ENCODE measurements at places on chromosomes 5 and 9.

DNA sequence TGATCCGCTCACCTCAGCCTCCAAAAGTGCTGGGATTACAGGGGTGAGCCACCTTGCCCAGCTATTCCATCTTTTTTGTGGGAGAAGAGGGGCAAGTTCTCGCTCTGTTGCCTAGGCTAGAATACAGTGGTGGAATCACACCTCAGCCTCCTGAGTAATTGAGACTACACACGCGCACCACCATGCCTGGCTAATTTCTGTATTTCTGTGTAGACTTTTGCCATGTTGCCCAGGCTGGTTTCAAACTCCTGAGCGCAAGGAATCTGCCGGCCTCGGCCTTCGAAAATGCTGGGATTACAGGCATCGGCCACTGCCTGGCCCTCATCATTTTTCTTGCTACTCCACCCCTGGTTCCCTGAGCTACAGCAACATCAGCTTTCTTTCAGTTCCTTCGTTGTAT, 2.8 kb upstream of the NOL6 start:
- DNase-seq: no peak

DNA sequence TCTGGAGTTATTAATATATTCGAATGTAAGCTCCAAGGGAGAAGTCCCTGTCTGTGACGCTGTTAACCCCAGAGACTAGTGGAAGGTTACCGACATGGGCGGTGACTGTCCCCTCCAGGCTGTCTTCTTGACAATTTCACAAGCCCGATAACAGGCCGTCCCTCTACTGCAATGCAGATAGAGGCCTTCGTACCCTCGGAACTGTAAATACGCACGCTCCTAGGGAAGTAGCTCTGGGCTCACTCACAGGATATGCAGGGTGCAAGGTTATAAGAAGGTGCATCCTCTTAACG, 680 bp upstream of the RFK start:
- peak; percentile 86 for DNase-seq

GRCh38 chr5:171162165-171162564, 146.9 kb upstream of the TLX3 start:
- DNase-seq: no peak

- DNase-seq: no peak
These were observed 563.5 kb downstream of the CDH18 start for GRCh38 chr5:19424506-19424905.

DNA sequence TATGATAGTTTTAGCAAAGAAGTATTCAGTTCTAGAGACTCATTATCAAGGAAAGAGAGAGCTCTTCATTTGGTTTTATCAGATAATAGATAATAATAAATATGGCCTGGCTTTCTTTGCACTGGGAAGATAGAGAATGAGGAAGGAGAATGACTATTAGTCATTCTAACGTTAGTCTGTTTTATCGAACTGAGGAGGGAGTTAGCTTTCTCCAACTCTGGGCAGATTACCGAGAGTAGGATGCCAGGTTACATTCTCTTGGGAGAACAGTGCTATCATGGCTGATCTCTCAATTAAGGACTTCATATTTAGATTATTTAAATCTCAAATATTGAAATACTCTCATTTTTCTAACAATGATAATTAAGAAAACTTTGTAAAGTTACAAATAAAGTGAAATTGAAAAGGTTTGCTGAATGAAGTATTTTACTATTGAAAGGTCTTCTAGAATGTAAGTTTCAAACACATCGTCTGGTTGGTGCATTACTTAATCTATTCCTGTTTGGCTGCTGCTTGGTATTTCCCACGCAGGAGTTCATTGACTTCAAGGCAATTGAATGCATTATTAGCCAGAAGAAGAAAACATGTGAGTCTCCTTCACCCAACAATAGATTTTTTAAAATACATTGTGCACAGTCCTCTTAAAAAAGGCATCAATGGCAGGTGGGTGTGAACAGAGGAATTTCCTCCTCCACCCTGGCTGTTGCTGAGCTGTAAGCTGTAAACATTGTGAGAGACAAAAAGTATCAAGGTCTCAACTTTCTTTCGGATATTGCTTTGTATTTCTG, 140.8 kb downstream of the C9orf152 start:
- no peak for DNase-seq

DNA sequence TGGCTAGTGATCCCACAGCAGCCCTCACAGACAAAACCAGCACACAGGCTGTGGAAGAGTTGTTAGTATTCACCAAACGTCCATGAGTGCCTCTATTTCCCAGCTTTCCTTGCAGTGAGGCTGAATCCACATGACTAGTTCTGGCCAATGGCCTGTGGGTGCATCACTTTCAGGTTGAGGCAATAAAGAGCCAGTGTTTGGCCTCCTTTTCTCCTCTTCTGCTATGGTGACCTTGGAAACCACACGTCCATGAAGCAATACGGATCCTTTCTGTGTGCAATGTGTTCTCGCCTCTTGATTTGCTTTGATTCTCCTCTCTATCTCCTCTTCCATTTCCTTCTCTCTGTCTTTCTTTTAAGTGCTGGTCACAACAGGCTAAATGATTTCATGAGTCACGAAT, 23.4 kb upstream of the CLK4 start:
- DNase-seq: no peak

GRCh38 chr9:34654323-34655051, 2.5 kb downstream of the IL11RA start:
- peak; percentile 96 for DNase-seq

DNA sequence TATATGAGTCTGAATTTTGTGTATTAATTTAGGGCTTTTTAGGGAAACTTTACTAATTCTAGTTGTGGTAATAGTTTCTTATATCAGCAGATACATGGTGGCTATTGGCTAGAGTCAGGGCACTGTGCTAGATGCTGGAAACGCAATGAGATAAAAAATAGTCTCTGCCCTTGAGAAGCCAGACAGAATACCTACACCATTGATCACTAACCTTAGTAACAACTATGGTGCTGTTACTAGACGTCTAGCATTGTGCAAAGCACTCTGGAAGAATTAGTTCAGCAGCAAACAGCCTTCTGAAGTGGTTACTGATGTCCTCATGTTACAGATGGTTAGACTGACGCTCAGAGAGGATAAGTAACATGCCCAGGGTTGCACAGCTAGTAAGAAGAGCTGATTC, 61.8 kb downstream of the GDA start:
- no peak for DNase-seq

DNA sequence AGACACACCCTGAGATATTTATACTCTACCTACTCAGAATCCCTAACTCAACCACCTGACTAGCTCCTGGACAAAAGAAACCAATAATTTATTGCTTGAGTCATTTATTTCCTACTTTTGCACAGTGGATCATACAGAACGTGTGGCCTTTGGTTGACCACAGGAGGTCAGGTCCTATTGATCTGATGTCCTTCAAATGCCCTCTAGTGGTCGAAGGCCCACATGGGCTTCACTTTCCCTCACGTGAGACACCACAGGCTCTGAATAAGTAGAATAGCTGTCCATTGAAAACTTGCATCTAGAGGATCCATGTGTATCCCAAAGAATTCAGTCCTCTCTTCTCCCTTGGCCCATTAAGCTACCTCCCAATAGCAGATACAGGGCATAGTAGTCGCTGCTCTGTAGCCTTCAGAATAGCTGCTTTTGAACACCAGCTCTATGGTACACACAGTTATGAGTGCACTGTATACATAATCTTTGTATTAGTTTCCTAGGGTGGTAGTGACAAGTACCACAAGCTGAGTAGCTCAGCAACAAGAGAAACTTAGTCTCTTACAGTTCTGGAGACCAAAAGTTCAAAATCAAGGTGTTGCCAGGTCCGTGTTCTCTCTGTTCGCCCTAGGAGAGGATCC, 177.6 kb upstream of the SMARCA2 start:
- DNase-seq: no peak

DNA sequence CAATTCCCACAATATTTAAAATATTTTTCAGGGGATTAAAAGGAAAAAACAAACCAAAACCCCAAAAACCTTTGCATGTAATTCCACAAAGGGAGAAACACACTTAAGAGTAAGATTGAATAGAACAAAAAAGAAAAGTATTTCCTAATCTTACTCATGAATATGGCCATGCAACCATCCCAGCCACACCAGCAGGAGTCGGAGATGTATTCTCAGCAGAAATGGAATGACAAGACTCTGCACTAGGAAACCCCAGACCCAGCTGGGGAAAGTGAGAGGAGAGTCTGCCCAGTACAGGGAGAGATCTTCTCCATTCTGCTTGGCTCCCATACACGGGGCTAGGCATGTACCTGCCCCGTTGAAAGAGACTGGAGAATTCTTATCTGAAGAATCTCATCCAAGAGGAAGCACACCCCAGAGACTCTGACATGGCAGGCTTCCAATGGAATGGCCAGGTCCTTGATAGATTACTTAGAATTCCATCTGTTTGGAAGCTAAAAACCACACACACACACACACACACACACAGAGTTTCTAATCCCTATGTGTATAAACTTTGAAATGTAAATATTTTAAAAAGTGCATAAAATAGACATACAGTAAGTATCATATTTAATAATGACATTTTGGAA, 118.8 kb downstream of the GADD45G start:
- no peak for DNase-seq

GRCh38 chr5:59322058-59322457, 571.5 kb downstream of the PDE4D start:
- no peak for DNase-seq

- no peak for DNase-seq
These were observed 388.1 kb downstream of the SEMA5A start for GRCh38 chr5:9157811-9158210.

- DNase-seq: no peak
These were observed 19.0 kb upstream of the RUSC2 start for GRCh38 chr9:35470894-35471293.

DNA sequence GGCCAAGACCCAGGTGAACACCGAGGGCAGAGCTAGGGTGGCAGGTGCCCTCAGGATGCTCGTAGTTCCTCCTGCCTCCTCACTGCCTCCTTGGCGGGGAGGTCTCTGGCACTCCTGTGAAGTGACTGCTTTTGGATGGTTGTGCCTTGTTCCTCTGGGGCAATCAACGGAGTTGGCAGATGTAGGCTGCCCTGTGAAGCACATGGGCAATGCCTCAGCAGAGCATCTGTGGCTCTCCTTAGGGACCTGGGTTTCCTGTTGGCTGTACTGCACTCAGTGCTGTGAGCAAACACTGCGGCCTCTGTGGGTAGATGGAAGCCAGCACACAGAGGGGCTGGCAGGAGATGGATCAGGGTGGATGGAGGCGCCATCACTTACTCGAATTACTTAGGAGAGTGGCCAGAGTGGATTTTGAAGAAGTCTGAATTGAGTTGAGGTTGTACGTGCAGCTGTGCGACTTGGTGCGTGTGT, 71.4 kb upstream of the COL5A1 start:
- DNase-seq: peak; percentile 54

GRCh38 chr5:172637110-172637580, 3.9 kb upstream of the NEURL1B start:
- no peak for DNase-seq

DNA sequence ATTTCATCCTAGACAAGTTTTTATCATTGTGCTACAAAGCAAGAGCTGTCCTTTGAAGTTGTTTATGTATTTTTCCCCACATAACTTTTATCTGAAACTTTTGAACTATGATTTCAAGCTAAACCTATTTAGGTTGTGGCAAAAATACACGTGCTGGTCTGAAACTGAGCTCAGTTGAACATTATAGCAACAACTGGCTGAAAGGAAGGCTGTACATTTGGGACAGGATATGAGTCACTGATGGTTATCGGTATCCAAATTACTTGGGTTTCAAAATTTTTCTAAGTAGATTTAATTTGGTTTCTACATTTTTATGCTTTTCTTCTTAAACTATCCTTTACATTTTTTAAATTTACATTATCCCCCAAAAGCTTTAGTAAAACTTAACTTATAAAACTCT, 627.3 kb upstream of the NUDT12 start:
- DNase-seq: no peak

DNA sequence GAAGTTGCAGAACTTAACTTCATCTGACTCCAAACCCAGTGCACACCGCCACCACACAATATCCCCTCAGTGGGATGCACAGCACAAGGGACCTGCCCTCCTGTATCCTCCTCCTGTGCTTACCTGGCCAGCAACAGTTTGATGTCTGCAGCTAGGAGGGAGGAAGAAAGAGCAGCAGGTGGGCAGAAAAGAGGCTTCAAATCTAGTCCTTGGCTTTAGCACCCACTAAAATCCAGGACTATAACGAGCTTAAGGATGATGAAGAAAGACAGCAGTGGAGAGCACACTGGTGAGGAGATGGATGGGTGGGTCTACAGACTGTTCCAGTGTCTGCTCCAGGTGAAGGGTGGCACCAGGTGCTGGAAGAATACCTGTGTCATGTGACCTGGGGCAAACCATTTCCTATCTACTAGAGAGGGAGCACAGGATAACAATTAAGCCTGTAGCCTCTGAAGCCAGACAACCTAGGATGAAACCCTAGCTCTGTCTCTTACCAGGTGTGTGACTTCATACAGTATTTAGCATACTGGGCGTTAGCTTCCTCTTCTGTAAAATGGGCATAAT, 100.0 kb downstream of the SH3TC2 start:
- DNase-seq: no peak
